Ascending aorta (tissue), 2 donors: ENCODE measurements at places on chromosomes 13 and 19. TPM values are rescaled to one million over a fixed set of nuclear protein-coding genes. Genes with fewer than 3 reads are reported as not detected.

Gene PRTN3
- not detected for total RNA-seq

GRCh38 chr19:35533822-35534392 lies 651 bp downstream of the GAPDHS start:
- DNase-seq, result no peak

GRCh38 chr13:114048443-114048842 lies 74.6 kb upstream of the C13orf46 start:
- DNase-seq, result no peak

GRCh38 chr13:30346153-30346788 lies 38.9 kb upstream of the KATNAL1 start:
- DNase-seq, result no peak

- DNase-seq, result no peak
Observed at GRCh38 chr13:20592606-20593005, 25.6 kb downstream of the IFT88 start.

- no peak for DNase-seq
Observed at GRCh38 chr13:94515374-94515773, 35.9 kb upstream of the DCT start.

- DNase-seq, result no peak
Observed at GRCh38 chr13:71219698-71220415, 647.1 kb downstream of the DACH1 start.

GRCh38 chr13:49499889-49500660 lies 4.3 kb downstream of the PHF11 start:
- DNase-seq, result no peak

DNA sequence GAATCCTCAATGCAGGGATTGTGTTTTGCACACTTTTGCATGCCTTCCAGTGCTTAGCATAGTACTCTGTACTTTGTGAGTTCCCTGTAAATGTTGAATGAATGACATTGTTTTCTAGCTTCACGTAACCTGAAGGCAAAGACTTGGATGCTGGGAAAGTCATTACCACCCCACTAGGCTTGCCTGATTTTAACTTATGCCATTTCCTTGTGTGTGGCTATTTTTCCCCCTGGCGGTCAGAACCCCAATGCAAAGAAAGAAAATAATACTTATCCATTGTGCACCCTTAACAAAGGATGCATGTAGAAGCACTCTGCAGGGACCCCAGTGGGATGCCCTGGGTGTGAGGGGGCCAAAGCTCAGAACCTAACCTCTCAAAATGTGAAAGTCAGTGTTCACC lies 1.2 kb upstream of the ENOX1 start:
- DNase-seq, result no peak

DNA sequence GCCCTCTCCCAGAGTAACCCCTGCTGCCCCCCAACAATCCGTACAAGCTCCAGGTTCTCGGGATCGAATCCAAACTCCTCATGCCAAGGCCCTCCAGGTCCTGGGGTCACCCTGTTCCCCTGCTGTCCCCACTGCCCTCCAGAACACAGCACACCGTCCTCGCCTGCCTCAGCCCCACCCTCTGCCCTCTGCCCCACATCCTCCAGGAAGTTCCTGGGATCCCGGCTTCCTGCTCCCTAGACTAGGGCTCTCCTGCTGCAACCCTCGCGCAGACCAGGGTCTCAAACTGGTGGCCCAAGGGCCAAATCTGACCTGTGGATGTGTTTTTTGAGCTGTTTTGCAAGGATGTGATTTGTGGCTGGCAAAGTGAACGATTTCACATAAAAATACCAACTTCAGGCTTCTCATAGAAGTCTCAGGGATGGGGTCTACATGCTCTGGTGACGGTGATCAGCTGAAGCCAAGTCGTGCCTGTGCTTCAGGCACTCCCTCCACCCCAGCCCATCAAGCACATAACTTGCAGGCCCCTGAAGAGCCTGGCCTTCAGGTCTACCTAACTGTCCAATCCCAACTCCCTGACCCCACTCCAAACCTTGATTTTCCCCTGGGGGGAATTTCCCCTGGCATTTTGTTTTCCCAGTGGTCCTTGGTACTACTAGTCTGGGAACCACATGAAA lies 1.8 kb downstream of the RABAC1 start:
- DNase-seq, result no peak

GRCh38 chr13:34414616-34415015 lies 527.5 kb upstream of the NBEA start:
- no peak for DNase-seq
